CD4-positive, alpha-beta T cell treated with Interleukin-17A for 1 hour (primary cell): ENCODE measurements at places on chromosomes 1 and 21.

DNA sequence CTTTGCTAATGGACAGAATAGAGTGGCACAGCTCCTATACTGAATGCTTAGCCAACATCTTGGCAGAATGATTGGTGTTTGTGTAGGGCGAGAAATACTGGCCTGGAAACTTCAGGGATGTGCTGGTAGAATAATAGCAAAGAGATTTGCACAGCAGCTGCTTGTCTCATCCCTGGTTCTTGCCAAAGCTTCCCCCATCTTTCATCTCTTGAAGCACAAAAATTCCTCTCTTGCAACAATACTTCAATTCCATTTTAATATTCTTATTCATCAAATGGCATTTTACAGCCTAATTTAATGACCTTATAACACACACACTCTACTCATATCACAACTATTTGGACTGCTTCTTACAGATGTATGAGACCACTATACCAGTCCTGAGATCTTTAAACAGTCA lies 37.7 kb downstream of the LHX8 start:
- DNase-seq = no peak

GRCh38 chr1:96090134-96090533 lies 631.5 kb upstream of the PTBP2 start:
- DNase-seq = no peak

GRCh38 chr21:45255381-45256020 lies 32.2 kb downstream of the POFUT2 start:
- peak; percentile 50 for DNase-seq

- DNase-seq = no peak
Measured at GRCh38 chr1:41285818-41286217, 43.7 kb upstream of the SCMH1 start.

GRCh38 chr1:21022279-21023040 lies 154.2 kb downstream of the EIF4G3 start:
- peak; percentile 66 for DNase-seq

GRCh38 chr1:17923666-17924065 lies 168.5 kb downstream of the ACTL8 start:
- DNase-seq = no peak

DNA sequence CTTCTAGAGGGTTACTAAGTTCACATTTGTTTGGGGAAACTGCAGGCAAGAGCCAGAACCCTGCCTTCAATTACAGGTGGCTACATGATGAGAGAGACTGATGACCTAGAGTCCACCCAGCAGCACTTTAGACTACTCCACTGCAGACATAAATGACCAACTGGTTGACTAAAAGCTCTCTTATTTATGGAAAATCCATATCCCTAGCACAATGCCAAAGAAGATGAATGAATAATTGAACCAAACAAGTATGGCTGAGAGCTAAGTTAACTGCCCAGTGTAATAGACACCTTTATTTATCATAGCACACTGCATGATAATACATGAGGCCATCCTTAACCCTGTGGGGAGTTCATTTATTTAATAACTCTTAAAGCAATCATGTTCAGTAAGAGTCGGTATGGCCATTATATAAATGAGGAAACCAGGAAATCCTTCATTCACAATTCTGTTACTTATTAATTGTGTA lies 60.4 kb downstream of the IL12RB2 start:
- no peak for DNase-seq

GRCh38 chr1:184051485-184052193 lies at the start of gene TSEN15:
Gene TSEN15 (plus strand): TSS chr1:184051730. CDS start chr1:184051756, 26 bp downstream.
- peak; percentile 76 for DNase-seq

DNA sequence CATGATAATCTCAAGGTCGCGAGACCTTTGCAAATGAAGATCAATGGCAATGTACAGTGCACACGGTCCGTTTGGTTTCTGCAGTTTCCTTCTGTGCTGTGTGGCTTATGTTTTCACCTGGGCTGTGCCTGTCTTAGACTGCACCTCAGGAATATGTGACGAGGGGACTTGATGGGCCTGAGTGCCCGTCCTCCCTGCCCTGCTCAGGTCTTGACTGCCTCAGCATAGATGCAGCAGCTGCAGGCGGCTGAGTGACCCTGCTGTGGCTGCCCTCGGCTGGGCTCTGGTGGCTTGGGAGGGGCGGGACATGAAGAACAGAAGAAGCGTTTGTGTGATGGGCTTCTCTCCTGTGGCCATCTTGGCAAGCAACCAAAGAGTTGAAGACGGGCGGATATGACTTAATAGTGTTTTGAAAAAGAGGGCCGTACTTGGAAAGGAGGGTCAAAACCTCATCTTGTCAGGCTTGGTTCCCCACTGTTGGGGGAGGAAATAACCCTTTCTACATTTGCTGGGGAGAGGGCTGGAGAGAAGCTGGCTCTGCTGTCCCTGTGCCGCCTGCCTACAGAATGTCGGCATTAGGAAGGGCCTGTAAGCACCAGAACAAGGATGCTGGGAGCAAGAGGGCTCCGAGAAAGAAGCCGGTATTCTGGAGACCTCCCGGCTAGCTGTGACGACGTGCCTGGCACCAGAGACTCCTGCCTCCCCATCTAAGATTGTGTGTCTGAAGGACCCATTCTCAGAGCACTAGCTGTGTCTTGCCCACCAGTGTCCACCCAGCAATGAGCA lies 7.1 kb downstream of the MYBPHL start:
- DNase-seq = no peak

DNA sequence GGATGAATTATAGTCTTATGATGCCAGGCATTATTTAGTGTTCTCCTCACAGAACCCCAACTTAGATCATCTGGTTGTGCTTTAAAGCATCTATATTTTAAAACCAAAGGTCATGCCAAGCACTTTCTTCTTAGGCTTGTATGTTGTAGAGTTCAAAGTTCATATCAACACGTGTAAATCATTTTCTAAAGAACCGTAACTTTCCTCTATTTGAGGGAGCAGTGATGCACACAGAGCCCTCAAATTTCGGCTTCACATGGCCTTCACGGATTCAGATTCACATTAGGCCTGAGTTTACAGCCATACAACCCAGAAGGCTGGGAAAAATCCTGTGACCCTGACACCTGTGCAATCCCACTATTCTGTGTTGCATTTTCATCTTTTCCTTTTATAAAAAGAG lies 52.1 kb upstream of the SEC16B start:
- DNase-seq = no peak

DNA sequence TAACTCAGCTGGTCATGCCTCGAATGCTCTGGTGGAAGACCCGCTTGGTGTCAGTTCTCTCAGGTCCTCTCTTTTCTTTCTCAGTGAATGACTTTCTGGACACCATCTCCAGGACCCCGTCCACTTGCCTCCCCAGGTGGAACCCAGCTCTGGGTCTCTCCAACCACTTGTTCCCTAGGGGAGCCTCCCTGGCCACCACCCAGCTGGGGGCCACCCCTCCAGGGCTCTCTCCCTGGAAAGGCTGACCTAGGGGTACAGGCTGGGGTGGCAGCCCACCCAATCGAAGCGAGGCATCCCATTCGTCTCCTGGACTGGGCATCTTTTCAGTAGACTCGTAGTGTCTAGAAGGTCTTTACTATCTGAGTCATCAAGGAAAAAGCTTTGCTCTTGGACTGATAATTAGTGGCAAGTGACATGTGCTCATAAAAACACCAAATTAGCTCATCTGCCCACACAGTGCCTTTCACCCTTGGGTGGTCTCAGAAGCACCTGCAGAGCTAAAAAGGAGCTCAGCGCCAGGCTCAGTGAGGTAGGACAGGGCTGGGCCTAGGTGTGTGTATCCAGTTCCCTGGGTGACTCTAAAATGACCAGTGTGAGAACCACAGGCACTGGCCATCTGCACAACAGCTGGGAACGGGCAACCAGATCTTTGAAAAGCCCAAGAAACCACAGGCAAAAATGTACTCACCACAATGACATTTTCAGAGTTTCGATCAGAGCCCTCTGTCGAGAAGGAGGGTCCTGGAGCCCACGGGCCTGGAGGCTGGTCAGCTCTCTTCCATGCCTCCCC lies 2.4 kb upstream of the PDXK start:
- no peak for DNase-seq

DNA sequence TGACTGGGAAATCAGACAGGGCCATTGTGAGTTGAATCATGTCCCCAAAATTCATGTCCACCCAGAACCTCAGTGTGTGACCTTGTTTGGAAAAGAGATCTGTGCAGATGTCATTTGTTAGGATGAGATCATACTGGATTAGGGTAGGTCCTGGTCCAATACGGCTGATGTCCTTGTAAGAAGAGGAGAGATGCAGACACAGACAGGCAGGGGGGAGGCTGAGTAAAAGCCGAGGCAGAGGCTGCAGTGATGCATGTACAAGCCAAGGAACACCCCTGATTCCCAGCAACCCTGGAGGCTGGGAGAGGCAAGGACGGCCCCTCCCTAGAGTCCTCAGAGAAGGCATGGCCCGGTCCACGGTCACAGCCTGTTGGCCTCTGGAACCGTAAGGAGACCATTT lies 15.9 kb upstream of the NPPB start:
- no peak for DNase-seq

- DNase-seq = no peak
Measured at GRCh38 chr1:13996334-13996733, 296.3 kb downstream of the PRDM2 start.

DNA sequence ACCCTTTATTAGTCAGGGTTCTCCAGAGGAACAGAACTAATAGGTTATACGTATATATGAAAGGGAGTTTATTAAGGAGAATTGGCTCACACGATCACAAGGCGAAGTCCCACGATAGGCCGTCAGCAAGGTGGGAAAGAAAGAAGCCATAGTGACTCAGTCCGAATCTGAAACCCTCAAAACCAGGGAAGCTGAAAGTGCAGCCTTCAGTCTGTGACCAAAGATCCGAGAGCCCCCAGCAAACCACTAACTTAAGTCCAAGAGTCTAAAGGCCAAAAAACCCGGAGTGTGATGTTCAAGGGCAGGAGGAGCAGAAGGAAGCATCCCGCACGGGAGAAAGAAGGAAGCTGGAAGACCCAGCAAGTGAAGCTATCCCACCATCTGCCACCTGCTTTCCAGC lies 9.9 kb downstream of the IFNLR1 start:
- no peak for DNase-seq

DNA sequence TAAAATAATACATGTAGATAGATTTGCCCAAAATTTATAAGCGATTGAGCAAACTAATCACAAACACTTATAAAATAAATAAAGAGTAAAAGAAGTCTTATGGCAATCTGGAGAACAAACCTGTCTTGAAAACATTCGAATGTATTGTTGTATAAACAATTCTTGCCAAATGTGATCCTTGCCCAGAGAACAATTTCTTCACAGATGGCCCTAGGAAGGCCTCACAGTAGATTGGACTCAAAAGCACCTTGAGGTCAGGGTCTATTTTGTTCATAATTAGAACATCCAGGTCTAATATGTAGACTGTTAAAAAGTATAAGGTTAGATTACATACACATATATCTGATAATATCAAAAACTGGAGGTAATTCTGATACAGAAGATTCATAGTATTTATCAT lies 202.4 kb downstream of the KCNT2 start:
- DNase-seq = no peak

- DNase-seq = no peak
Measured at GRCh38 chr1:30410153-30410851, 313.1 kb downstream of the MATN1 start.
